ENCODE measurements at places on chromosomes 6 and 20. TPM values are rescaled to one million over a fixed set of nuclear protein-coding genes. Genes with fewer than 3 reads are reported as not detected.

GRCh38 chr6:147986846-147987245 is 355.8 kb upstream of the SASH1 start:
- no peak overlapping the region for H3K4me3 ChIP-seq
- H3K27me3 ChIP-seq = no peaks in the 10 kb centered on the region

GRCh38 chr20:34530342-34530741 is 14.1 kb downstream of the DYNLRB1 start:
- no peak overlapping the region for H3K4me3 ChIP-seq
- H3K36me3 ChIP-seq = peaks cover 32% of the 10 kb centered on the region
- no peak overlapping the region for H3K27ac ChIP-seq
- DNase-seq = no peak

GRCh38 chr6:45898941-45899682 is 116.5 kb downstream of the CLIC5 start:
- no peak for DNase-seq
- no peaks in the 10 kb centered on the region for H3K27me3 ChIP-seq
- H3K4me3 ChIP-seq = no peak overlapping the region

- no peaks in the 10 kb centered on the region for H3K27me3 ChIP-seq
- H3K4me3 ChIP-seq = no peak overlapping the region
- no peak overlapping the region for H3K27ac ChIP-seq
- H3K4me1 ChIP-seq = peaks cover under 1% of the 10 kb centered on the region
- DNase-seq = no peak
- peaks cover 29% of the 10 kb centered on the region for H3K36me3 ChIP-seq
These were observed 76.5 kb downstream of the PTPN1 start for GRCh38 chr20:50586531-50587232.

The MICB gene
- 0.19 TPM for polyA plus RNA-seq

The GTF3C6 gene
- 23.9 TPM for polyA plus RNA-seq

The DEFB128 gene
- not detected for polyA plus RNA-seq

The PLN gene
- 0.66 TPM for polyA plus RNA-seq
